Skeletal muscle cell (primary cell): ENCODE measurements at places on chromosomes 12 and 14.

GRCh38 chr14:42047421-42048055 lies 440.9 kb downstream of the LRFN5 start:
- no peak for DNase-seq

DNA sequence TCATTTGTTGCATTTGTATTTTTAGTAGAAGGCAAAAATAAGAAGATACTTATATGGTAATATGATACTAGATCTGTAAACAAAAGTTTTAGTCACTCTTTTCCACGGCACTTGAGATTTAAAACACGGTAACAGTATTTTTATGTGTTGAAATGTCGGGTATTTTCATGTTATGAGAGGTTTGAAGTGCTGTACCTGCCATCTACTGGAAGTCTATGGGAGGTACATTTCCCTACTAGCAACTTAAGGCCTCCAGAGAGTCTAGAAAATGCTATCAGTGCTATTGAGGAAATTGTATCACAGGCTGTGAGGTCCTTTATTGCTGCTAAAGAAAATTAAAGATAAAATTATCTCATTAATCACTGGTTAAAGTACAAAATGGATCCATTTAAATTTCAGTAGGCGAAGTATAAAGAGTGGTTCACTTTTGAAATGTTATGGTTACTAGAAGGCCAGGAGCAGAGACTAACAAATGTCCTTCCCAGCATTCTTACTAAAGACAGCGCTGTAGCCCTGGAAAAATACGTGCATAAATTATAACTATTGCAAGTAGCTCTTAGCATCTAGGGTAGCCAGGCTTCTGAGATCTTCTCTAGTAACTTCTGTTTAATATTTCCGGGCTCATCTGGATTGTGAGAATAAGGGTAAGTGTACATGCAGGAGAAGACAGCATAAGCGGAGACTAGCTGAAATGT lies 77.6 kb upstream of the PRKD1 start:
- DNase-seq, result peak; percentile 25

- DNase-seq, result no peak
Observed at GRCh38 chr12:12898911-12899511, 7.6 kb downstream of the GPRC5A start.

DNA sequence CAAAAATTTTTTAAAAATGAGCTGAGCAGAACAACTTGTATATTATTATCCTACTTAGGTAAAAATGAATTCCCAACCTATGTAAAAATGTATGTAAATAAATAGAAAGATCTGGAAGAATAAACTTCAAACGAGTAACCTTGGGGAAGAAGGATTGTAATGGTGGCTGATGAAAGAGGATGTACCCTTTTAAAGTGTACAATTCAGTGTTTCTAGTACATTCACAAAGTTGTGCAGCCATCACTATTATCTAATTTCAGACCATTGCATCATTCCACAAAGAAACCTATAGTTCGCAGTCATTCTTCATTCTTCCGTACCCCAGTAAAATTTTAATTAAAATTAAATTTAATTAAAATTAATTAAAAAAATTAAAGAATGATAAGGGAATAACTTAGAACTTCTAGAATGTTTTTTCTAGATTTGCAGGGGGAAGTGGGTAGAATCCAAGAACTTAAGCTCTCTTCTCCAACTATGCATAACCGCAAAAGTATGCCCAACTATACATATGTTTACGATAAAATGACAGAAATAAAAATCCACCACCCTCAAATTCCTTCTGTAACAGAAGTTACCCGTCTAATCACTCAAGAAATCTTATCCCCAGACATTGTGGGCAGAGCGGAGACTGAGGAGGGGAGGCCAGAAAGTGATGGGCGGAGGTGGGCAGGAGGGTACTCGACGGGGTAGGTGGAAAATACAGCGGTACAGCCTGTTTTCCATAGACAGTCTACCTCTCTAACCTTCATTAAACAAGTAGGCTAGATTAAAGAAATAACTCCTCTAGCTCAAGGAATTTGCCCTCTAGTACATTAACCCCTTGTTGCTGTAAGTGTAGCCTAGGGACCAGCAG lies 921 bp downstream of the DEPDC4 start:
- no peak for DNase-seq

- no peak for DNase-seq
Observed at GRCh38 chr12:96399120-96399918, 920 bp downstream of the CDK17 start.

DNA sequence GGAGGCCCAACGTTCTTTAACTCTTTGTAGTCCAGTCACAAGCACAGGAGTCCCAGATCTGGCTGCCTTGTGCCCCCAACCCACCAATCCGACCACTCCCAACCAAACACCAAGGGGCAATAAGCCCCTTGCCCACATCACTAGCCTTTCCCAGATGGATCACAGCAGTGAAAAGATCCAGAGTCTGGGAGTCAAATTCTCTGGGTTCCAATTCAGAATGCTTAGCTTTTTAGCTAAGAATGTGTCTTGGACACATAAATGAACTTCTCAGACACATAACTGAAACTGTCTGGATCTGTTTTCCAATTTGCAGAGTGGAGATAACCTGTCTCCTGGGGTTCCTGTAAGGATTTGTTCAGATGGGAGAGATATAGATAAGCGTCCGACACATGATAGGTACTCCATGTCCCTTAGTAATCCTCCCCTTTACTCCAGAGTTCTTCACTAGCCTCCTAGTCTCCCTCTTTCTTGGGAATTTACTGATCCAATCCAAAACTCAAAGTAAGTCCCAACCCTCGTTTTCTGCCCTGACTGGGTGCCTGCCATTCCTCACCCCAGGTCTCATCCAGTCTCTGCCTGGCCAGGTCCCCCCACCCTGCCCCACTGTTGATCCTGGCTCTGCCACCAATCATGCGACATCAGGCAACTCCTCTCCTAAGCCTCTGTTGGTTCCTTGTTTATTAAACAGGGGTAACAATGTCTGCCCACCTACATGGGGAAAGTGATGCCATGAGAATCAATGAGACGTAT lies 439 bp upstream of the TNFRSF1A start:
- DNase-seq, result no peak

DNA sequence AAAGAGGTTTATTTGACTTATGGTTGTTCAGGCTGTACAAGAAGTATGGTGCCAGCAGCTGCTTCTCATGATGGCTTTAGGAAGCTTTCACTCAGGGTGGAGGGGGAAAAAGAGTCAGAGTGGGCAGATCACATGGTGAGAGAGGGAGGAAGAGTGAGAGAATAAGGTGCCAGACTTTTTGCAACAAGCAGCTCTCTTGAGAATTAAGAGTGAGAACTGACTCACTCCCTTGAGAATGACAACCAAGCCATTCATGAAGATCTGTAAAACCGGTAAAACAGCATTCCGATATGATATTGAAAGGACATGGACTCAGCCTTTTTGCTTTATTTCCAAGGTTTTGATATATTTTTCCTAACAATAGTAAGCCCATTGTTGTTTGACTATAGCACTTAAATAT lies 501.2 kb downstream of the GALC start:
- DNase-seq, result no peak

DNA sequence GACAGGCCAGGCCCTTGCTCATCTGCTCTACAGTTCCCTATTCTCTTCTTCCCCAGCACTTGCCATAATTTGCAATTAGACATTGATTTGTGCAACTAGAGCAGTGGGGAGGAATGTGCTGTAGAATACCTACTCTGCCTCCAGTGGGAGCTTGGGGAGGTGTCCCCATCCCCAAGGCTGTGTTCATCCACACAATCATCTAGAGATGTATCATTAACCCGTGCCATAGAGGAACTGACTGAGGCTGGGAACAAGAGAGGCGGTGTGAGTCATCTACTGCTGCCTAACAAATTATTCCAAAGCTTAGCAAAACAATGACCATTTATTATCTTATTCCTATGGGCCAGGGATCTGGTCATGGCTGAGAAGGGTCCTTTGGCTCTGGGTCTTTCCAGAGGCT lies 5.1 kb upstream of the OTUB2 start:
- no peak for DNase-seq

GRCh38 chr14:105142651-105143450 lies 25.7 kb downstream of the JAG2 start:
- DNase-seq, result no peak

- peak; percentile 12 for DNase-seq
Observed at GRCh38 chr14:89473989-89474388, 57.0 kb upstream of the FOXN3 start.

GRCh38 chr12:117127933-117128823 lies 29.0 kb upstream of the TESC start:
- no peak for DNase-seq

DNA sequence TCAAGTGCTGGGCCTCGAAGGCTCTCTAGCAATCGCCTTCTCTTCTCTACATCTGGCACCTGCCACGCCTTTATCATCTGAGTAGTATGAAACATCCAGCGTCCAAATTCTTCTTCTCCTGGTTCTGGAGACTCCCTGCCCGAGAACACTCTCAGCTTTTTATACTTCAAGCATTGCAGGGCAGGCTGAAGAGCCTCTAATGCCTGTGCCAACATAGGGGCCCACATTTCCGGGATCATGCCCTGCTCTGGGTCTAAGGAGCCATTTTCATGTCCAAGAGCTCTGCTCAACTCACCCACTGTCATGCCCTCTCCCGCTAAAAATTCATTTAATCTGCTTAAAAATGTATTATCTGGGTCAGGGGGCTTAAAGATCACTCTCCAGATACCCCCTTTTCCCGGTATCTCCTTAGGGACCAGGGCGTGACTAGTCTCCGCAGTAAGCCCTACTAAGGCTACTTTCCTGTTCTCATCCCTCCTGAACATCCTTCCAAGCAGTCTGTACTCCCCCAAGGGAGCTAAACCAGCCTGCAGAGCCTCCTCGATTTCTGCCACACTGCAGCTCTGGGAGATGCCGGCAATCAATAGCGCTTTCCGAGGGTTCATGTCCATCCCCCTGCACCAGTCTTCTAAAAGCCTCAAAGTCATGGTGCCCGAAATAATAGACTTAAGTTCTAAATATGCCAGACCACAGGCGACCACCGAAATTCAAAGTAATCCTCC lies 940 bp downstream of the MOAP1 start:
- DNase-seq, result no peak

DNA sequence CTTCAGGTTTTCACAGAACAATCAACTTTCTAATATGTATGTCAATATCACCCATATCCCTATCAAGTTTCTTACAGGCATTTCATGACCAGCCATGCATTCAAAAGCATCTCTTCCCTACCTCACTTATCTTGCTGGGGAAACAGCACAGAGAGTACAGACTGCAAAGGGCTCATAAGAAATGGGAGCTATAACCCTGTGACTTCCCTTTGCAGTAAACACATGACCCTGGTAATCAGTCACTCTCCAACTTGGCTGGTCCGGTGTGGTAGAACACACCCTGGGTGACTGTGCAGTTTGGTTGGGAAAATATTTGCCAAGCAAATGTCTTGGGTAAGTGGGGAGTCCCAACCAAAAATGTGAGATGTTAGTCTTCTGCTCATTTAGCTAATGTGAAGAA lies 49.4 kb upstream of the TMCC3 start:
- DNase-seq, result no peak

DNA sequence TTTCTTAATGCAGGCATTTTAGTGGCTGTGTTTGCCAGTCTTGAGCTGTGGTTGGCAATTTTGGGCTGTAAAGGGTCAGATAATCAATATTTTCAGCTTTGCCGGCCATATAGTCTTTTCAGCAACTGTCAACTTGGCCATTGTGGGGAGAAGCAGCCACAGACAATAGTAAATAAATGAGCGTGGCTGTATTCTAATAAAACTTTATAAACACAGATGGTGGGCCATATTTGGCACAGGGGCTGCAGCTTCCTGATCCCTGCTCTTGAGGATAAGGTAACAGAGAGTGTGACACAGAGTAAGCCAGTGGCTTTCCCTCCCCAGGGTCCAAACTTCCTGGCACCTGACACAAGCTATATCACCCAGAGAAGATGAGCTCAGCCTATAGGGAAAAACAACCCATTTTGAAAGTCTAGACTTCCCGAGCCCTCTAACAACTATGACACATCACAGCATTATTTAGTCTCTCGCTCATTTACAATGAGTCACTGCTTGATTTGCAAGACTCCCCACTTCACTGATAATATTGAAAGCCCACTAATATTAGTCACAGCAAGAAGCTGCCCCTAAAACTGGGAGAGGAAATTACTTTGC lies 163.1 kb upstream of the TMPO start:
- DNase-seq, result peak; percentile 57

GRCh38 chr12:16472631-16473030 lies 125.2 kb downstream of the MGST1 start:
- DNase-seq, result no peak

DNA sequence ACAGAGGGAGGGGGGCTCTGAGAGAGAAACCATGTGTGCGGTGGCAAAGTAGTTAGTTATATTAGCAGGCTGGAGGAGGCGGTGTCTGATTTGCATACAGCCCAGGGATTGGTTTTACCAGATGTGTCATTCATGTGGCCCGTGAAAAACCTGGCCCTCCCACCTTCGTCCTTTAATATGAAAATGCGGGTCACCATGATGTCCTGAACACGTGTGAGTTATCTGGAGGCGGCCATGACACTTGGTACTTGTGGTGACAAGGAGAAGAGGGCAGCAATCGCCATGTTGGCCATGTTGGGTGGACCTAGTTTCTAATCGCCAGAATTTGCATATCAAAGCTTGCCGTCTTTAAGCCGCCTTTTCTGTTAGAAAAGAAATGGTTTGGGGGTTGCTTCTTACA lies 108.8 kb downstream of the RAD51B start:
- DNase-seq, result no peak

- no peak for DNase-seq
Observed at GRCh38 chr12:6071589-6071988, 52.9 kb downstream of the VWF start.

GRCh38 chr14:95434121-95434520 lies 82.3 kb downstream of the SYNE3 start:
- no peak for DNase-seq

GRCh38 chr12:42234970-42235369 lies 3.1 kb downstream of the YAF2 start:
- DNase-seq, result no peak

GRCh38 chr14:102867826-102868580 lies 54.5 kb upstream of the AMN start:
- no peak for DNase-seq

DNA sequence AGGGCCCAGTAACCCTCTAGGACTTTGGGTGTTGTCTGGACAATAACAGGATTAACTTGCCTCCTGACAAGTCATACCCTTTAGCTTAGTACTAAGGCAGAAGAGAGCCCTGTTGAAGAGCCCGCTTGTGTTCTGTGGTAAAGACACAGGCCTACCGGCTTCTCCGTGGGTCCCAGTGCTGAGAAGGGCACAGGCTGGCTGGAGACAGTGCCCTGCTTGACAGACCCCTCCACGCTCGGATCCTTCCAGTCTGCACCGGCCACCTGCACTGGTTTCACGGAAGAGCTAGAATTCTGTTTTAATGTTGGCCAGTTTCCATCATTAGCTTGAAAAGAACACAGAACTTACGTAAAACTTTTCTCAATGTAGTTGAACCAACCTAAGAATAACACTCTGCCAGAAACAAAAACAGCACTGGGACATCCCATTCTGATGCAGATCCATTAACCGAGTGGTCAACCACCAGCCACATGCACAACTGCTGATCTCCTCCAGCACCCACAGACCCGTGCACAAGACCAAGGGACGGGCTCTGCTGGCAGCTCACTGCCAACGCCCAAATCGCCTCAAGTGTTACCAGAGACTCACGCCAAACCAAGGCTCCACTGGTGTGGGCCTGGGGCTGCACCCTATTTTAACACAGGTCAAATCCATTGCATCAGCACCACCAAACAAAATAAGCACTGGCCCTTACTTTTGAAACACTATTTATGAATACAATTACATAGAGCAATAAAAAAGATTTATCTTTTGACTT lies 27.1 kb downstream of the ZFYVE21 start:
- DNase-seq, result no peak

GRCh38 chr12:64611341-64612284 lies 1.3 kb downstream of the RASSF3 start:
- DNase-seq, result no peak

- no peak for DNase-seq
Observed at GRCh38 chr14:77861201-77861600, 61.3 kb downstream of the ADCK1 start.
